ENCODE measurements at places on chromosomes 6 and 20. TPM values are rescaled to one million over a fixed set of nuclear protein-coding genes. Genes with fewer than 3 reads are reported as not detected.

The LY86 gene
- not detected for total RNA-seq

The APOM gene
- 1.8 TPM for total RNA-seq

The TFAP2D gene
- not detected for total RNA-seq

The TSHZ2 gene
- total RNA-seq, result 0.63 TPM

The IL17F gene
- not detected for total RNA-seq

The MEI4 gene
- total RNA-seq, result not detected

The AHCY gene
- 80.7 TPM for total RNA-seq

The SYTL3 gene
- 9.5 TPM for total RNA-seq

The NFATC2 gene
- 0.09 TPM for total RNA-seq

The GTSF1L gene
- total RNA-seq, result not detected

The SMLR1 gene
- total RNA-seq, result not detected
